Activated CD4-positive, alpha-beta memory T cell treated with anti-CD3 and anti-CD28 coated beads for 36 hours (primary cell): ENCODE measurements at places on chromosomes 3 and 15. TPM values are rescaled to one million over a fixed set of nuclear protein-coding genes. Genes with fewer than 3 reads are reported as not detected.

ISLR2 gene
- not detected for total RNA-seq

UROC1 gene
- total RNA-seq, result not detected

CDC25A gene
- 33.7 TPM for total RNA-seq

LXN gene
- 8.1 TPM for total RNA-seq

INSYN1 gene
- not detected for total RNA-seq

DNA sequence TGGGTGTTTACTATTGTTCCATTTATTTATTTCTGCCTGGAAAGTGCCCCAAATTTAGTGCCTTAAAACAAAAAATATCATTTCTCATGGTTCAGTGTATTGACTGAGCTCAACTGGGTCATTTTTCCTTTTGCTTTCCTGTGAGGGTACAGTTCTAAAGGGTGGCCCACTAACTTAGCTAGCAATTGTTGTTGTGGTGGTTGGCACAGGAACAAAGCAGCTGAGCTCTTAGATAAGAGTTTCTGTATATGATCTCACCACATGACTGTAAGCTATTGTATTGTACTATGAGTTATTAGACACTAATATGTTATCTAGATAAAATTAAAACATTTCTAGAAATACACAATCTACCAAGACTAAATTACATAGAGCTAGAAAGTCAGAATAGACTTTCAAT is 1283.7 kb downstream of the OTOL1 start:
- DNase-seq, result no peak
- no peaks in the 10 kb centered on the region for H3K36me3 ChIP-seq
- no peaks in the 10 kb centered on the region for H3K4me1 ChIP-seq
- no peak overlapping the region for H3K4me3 ChIP-seq

DNA sequence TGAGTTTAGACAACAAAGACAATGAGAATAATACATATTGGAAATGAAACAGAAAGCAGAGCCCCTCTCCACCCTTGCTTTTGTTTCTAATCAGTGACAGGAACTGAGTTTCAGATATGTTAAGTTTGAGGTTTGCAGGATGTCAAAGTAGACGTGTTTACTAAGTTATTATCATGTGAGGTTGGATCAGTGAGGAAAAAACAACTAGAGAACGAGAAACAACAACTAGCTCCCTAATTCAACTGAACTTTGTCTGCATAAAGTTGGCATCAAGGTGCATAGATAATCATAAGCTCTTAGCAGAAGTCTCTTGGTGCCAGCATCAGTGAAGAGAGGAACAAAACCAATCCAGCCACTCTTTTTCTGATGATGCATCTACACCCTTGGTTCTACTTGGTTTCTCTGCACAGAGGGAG is 491.1 kb upstream of the NR2F2 start:
- H3K27me3 ChIP-seq, result no peaks in the 10 kb centered on the region
- DNase-seq, result no peak
- H3K4me3 ChIP-seq, result no peak overlapping the region
- H3K4me1 ChIP-seq, result peaks cover 26% of the 10 kb centered on the region
- H3K27ac ChIP-seq, result no peak overlapping the region

- H3K27me3 ChIP-seq, result no peaks in the 10 kb centered on the region
- H3K4me1 ChIP-seq, result no peaks in the 10 kb centered on the region
- no peak overlapping the region for H3K27ac ChIP-seq
- DNase-seq, result no peak
- peaks cover 10% of the 10 kb centered on the region for H3K36me3 ChIP-seq
- H3K4me3 ChIP-seq, result no peak overlapping the region
These were observed 101.4 kb downstream of the RYK start for GRCh38 chr3:134149286-134149685.

- H3K36me3 ChIP-seq, result peaks cover 89% of the 10 kb centered on the region
- H3K27ac ChIP-seq, result no peak overlapping the region
- H3K4me3 ChIP-seq, result no peak overlapping the region
- no peak for DNase-seq
- peaks cover 47% of the 10 kb centered on the region for H3K4me1 ChIP-seq
These were observed 17.3 kb downstream of the CD200 start for GRCh38 chr3:112350018-112350810.

DNA sequence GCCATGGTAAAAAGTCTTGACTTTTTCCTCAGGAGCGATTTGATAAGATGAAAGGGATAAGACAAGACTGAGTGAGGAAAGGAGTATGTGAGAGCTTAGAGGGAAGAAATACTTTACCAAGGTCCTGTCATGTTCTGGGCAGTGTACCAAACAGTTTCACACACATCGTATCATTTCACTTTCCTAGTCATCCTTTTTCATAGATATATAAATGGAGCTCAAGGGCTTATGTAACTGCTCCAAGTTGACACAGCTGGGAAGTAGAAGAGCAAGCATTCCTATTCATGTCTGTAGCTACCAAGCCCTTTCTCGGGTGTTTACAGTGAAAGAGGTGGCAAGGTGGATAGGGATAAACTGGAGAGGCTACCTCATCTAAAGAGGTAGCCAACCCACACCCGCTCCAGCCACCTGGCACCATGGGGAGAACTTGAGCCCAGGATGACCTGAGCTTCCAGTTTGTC is 57.4 kb downstream of the MRPS25 start:
- H3K27me3 ChIP-seq, result no peaks in the 10 kb centered on the region
- no peak for DNase-seq
- H3K27ac ChIP-seq, result no peak overlapping the region
- H3K4me3 ChIP-seq, result no peak overlapping the region
- H3K4me1 ChIP-seq, result peaks cover 5% of the 10 kb centered on the region
- peaks cover 29% of the 10 kb centered on the region for H3K36me3 ChIP-seq

- H3K27me3 ChIP-seq, result peaks cover 19% of the 10 kb centered on the region
- H3K4me1 ChIP-seq, result no peaks in the 10 kb centered on the region
- H3K36me3 ChIP-seq, result no peaks in the 10 kb centered on the region
- DNase-seq, result no peak
These were observed 41.9 kb downstream of the FAM43A start for GRCh38 chr3:194727435-194728128.

DNA sequence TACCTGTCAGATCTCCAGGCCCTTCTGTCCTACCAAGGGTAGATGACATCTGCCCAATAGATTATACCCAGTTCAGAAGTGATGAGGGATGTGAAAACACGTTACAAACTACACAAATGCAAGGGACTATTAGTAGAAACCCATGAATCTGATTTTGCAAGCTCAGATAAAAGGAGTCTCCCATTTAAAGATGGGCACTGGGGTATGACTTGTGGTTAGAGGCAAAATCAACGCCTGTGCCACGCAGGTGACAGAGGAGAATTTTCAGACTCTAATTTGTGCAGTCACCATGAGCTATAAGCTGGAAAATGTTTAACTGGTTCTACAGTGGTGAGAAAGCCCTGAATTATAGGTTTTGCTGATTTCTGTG is 184.4 kb upstream of the LPP start:
- H3K4me1 ChIP-seq, result peaks cover 21% of the 10 kb centered on the region
- H3K4me3 ChIP-seq, result no peak overlapping the region
- no peak for DNase-seq
- H3K27me3 ChIP-seq, result no peaks in the 10 kb centered on the region
- H3K36me3 ChIP-seq, result no peaks in the 10 kb centered on the region
